ENCODE measurements at places on chromosomes 3 and 15.

GRCh38 chr3:64650715-64651114 is 37.1 kb downstream of the ADAMTS9 start:
- DNase-seq, result no peak

GRCh38 chr3:115523458-115523857 is 99.9 kb upstream of the GAP43 start:
- DNase-seq, result no peak

DNA sequence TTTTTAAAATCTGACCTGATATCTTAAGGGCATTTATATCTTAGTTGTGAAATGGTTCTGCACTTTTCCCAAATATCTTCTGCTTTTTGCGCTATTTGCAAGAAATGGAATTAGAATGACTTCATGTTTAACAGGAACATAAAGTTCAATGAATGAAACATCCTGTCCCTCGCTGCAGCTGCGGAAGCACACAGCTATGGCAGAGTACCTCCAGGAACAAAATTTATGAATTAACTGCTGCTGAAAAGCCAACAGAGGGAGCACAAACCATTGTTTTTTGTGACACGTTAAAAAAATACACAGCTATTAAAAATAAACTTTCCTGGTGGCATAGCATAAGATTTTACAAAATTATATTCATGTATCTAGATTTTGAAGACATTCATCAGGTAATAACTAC is 404.4 kb upstream of the MDFIC2 start:
- DNase-seq, result no peak

DNA sequence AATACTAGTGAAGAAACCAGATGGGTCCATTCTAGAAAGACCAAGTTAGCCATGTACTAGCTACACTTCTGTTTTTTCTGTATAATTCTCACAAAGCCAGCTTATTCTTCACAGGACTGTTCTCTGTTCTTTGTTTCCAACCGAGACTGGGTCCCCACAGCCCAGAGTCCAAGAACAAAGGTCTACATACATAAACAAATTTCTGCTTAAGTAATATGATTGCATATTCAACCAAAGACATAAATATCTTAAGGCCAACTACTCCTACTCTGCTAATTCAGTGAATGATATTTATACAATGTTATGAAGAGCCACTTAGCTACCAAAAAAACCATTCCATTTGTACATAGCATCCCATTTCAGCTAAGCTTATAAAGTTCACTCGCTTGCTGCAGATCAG is 299.8 kb upstream of the CCDC54 start:
- no peak for DNase-seq

GRCh38 chr3:32493437-32494414 is 8.9 kb downstream of the CMTM6 start:
- no peak for DNase-seq

- DNase-seq, result no peak
Observed at GRCh38 chr15:89514596-89515406, 18.4 kb upstream of the RHCG start.
